ENCODE measurements at places on chromosomes 5 and 9.

DNA sequence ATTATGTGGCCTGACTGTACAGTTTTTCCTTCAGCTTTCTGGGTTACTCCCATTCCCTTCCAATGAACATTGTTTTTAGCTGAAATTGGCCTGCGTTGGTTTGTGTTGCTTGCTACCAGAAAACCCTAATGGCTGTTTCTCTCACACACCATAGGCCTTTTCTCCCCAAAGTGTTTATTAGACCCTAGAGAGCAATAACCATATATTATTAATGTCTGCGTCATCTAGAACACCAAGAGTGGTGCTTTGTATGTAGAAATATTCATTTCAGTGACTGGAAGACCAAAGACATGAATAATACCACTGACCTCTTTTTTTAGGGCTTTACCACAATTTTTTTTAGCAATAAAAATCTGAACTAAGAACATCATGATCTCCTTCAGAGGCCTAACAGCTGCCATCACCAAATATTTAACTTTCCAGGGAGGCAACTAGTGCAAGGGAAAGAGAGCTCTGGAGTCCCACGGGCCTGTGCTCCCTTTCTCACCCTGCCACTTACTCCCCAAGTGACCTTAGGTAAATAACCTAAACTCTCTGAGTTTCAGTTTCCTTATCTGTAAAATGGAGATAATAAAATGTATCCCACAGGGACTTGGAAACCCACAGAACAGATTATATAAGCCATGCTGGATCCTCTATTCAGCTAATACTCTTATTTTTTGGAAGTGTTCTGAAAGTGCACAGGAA lies 201.9 kb upstream of the ISL1 start:
- DNase-seq: no peak

DNA sequence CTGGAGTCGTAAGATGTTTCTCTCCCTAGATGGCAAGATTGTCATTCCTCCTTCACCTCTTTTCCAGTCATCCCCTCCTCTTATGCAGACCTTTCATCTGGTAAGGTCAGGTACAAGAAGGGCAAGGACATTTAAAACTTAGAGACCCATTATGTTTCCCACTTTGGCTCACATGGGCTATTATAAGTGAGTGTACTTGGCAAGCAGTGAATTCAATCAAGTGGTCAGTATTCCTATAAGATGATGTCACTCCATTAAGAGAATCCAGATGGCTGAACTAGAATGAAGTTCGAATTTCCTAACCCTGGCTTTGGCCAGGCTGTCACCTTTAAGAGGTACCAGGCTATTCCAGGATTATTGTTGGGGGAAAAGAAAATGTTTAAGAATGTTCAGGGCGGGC lies 32.2 kb downstream of the ZNF131 start:
- DNase-seq: no peak

GRCh38 chr5:140018096-140018481 lies 25.0 kb downstream of the NRG2 start:
- DNase-seq: no peak

- no peak for DNase-seq
Observed at GRCh38 chr5:134019636-134020035, 14.9 kb upstream of the VDAC1 start.

DNA sequence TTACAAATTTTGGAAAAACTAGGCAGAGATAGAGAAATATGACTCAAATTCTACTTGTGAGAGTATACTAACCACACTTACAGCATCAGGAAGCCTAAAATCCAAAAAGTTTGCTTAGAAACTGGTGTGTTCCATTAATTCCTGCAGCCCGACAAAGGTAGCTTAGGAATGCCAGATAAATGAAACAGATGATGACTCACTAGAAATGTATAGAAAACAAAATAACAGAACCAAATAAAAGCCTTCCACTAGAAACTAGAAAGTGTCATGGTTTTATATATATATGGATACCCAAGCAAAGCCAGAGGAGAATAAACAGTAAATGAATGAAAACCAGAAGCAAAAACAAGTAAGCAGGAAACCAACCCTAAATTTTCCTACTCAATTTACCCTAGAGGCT lies 272.2 kb upstream of the PRDM9 start:
- DNase-seq: no peak

DNA sequence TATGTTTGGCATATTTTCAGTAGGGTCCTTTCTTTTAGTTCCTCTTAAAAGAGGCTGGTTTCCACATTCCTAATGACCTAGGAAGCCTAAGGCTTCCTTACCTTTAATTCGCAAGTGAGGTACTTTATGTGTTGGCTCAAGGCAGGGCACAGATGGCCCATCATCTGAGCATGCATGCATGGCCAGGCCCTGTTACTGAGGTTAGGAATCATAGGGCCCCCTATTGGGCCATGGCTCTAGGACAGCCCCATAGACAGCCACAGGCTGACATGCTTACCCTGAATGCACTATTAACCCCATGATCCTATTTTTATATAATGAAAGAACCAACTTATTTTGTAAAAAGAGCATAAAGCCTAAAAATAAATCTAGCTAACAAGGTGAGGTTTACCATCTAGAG lies 271.4 kb downstream of the ELAVL2 start:
- no peak for DNase-seq

- DNase-seq: no peak
Observed at GRCh38 chr9:127204771-127205470, 59.7 kb upstream of the GARNL3 start.

- no peak for DNase-seq
Observed at GRCh38 chr5:41883936-41884335, 13.7 kb upstream of the OXCT1 start.

DNA sequence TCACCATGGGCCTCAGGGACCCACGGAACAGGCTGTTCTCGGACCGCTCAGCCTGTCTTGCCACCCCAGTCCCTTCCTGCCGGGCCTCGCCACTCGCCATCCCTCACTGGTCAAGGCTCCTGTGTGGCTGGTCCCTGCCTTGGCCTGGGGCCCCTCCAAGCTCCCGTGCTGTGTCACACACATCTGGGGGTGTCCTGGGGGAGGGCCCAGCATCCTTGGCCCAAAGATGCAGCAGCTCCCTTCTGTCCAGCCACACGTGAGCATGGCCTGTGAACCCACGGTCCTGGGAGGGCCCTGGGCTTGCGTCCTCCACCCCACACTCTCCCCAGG lies 425 bp upstream of the EGFL7 start:
- DNase-seq: no peak
